Glutamatergic neuron (in vitro differentiated cells): ENCODE measurements at places on chromosomes 3 and 15.

GRCh38 chr3:193132964-193133363 is 108.1 kb upstream of the PLAAT1 start:
- DNase-seq: no peak

GRCh38 chr15:63323798-63324563 is 46.6 kb downstream of the APH1B start:
- no peak for DNase-seq

DNA sequence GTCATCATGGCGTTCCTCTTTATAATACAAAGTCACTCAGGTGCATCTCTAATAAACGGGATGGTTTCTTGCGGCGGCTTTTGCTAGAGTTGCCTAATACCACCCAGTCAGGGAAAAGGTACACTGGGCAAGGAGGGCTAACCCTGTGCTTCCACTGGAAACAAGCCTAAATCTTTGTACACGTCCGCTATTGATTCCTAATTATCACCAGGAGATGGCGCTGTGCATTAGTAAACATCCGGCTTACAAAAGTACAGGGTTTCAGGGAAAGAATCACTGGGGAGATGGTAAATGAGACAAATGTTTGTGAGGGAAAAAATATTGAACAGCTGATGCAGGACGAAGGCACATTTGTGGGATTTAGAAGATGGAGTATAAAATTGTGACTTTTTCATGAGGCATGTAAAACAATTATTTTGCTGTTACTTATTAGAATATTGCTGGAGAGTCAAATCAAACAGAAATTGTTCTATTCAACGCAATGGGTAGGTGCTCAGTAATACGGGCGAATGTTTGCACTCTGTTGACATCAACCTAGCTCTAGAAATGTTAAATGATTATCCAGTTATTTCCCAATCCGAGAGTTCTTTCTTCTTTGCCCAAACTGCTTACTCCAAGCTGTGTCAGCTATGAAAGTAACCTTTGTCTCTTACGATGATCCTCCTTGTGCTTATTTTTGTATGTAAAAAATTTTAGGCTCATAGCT is 50.6 kb downstream of the GMNC start:
- peak; percentile 36 for DNase-seq

- no peak for DNase-seq
Observed at GRCh38 chr3:188309437-188310269, 155.7 kb downstream of the LPP start.

DNA sequence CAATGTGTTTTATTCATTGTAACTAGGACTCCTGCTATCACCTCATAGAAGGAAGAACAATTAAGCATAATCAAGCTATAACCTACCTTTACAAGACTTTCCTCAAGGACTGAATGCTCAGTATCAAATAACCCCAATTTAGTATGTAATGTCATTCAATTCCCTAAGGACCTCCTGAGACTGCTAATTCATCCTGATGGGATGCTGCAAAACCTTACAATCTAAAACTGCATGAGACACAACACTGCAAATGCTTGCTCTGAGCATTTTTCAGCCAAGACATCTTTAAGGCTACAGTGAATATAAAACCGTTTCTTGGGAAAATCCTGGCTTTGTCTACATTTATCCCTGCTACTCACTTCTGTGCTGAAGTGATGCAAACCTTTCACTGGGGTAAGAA is 69.9 kb downstream of the RYK start:
- DNase-seq: no peak

- DNase-seq: peak; percentile 82
Observed at GRCh38 chr15:57866149-57866736, 159.7 kb downstream of the POLR2M start.

GRCh38 chr3:185076219-185076618 is 76.6 kb downstream of the C3orf70 start:
- DNase-seq: no peak

DNA sequence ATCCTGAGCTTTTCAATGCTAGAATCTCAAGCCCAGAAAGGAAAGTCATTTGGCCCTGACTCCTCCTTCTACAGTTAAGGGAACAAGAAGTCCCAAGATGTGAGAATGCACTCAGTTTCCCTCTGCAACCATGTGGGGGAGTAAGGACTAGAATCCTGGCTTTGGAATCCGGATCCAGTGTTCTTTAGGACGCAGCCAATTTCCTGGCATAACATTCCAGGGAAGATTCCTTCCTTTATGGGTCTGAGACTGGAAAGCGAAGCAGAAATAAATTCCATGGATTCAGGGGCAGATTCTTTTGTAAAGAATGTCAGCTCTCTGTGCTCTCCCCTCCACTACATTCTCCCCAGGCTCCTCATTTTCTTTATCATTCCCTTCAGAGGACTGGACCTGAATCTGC is 151.8 kb upstream of the SOX14 start:
- no peak for DNase-seq
